ENCODE measurements at places on chromosomes 1 and 21. TPM values are rescaled to one million over a fixed set of nuclear protein-coding genes. Genes with fewer than 3 reads are reported as not detected.

The DIO1 gene
- not detected for total RNA-seq

The TEX38 gene
- not detected for total RNA-seq

The TLCD4 gene
- total RNA-seq, result 33.6 TPM

The LCE1E gene
- not detected for total RNA-seq

The FMO4 gene
- total RNA-seq, result 11.8 TPM

The KCNA3 gene
- total RNA-seq, result 1.9 TPM

The NBPF12 gene
- 6.5 TPM for total RNA-seq

The FCER1G gene
- total RNA-seq, result 16.8 TPM

The GBP6 gene
- not detected for total RNA-seq

The INKA2 gene
- total RNA-seq, result 17.3 TPM

The FNDC10 gene
- total RNA-seq, result 2.7 TPM

The DNAJC8 gene
- 55.3 TPM for total RNA-seq

The RIIAD1 gene
- not detected for total RNA-seq

The S100A3 gene
- 3.4 TPM for total RNA-seq

The SLC50A1 gene
- total RNA-seq, result 10.0 TPM

The ACOT7 gene
- 10.7 TPM for total RNA-seq

The MX2 gene
- total RNA-seq, result 5.9 TPM

The SPATA45 gene
- not detected for total RNA-seq

The TRIM67 gene
- not detected for total RNA-seq

Measured in right atrium auricular region (tissue), 2 donors.